ENCODE measurements at places on chromosomes 5 and 9. TPM values are rescaled to one million over a fixed set of nuclear protein-coding genes. Genes with fewer than 3 reads are reported as not detected.

Gene ARHGEF28
- total RNA-seq, result 0.30 TPM

Gene IL5
- total RNA-seq, result 1.3 TPM

DNA sequence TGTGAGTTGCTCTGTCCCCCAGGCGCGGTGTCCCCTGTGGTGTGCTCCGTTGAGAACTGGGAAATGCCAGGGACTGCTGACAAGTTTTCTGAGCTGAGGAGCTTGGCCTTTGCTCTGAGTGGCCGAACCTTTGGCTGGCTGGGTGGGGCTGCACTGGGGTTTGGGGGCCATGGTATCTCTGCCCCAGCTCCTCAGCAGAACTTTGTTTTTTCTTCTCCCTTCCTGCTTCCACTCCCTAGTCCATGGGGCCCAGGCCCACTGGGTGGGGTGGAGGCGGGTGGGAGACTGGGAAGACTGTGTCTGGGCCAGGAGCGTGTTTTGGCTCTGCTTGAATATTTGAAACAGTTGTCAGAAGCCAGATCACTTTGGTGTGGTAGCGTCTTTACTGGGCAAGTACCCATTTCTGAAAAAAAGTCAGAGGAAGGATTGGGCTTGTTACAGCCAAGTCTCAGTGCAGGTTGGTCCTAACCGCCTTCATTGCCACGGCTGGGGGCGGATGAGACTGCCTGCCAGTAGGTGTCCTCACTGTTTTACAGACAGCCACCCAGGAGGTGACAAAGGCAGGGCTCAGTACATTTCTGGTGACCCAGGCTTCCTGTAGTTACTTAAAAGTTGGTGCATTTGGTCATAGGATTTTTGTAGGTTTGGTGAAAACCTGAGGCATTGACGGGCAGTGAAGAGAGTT is 92.7 kb downstream of the DAB2IP start:
- peak; percentile 54 for DNase-seq

Gene CCDC192
- total RNA-seq, result 0.25 TPM

- no peak for DNase-seq
Measured at GRCh38 chr5:75412111-75412990, 75.3 kb downstream of the HMGCR start.

- no peak for DNase-seq
Measured at GRCh38 chr5:141915881-141916336, 7.8 kb upstream of the DELE1 start.

- no peak for DNase-seq
Measured at GRCh38 chr5:119363936-119364335, 8.1 kb downstream of the TNFAIP8 start.

DNA sequence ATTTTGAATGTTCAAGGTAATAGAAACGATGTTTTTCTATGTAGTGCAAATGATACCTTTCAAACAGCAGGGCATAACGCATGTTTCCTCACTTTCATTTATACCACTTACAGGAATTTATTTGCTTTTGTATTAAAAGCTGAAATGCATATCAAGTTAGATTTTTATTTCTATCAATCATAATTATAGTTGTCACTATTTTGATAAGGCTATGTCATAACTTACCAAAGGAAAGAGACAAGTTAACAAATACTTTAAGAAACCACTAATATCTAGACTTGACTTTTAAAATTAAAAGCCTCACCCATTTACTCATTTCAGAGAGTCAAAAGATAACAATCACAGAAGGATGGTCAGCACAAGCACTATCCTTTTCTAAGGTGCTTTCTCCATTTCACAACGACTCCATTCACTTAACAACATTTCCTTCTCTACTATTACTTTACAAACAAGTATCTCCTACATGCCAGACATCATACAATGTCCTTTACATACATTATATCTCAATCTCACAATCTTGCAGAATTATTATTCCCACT is 12.6 kb downstream of the ERP44 start:
- DNase-seq, result no peak

Gene ANKRD18B
- 1.9 TPM for total RNA-seq

Gene JAKMIP2
- total RNA-seq, result 6.3 TPM

DNA sequence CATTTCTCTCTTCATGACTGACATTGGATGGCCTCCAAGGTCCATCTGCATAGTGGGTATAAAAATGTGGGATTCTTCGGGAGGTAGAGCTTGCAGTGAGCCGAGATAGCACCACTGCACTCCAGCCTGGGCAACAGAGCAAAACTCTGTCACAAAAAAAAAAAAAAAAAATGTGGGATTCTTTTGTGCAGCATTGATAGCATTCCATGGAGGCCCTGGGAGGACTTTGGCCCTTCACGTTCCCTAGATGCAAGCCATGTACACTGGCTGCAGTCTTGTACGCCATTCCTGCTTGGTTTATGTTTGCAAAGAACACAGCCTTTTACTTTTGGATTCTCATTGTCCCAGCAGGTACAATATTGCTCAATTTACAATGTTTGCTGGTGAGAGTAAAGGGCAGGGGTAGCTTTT is 157.8 kb downstream of the SLCO4C1 start:
- DNase-seq, result no peak

Gene SH2D3C
- 59.5 TPM for total RNA-seq

DNA sequence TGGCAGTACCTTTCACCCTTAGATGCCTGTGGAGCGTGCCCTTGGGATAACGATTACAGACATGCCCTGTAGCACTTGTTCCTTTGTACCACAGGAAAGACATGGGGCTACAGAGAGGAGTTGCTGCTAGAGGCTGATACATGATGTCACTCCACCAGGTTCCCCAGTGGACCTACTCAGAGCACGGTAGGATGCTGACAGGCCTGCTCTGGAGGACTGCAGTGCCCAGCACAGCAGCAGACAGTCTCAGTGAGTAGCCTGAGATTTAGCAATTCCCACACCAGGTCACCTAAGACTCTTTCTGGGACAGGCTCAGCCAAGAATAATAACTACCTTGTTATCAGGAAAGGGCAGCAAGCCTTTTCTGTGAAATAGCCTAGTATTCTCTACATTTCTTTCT is 28.8 kb downstream of the PDE4D start:
- DNase-seq, result no peak

DNA sequence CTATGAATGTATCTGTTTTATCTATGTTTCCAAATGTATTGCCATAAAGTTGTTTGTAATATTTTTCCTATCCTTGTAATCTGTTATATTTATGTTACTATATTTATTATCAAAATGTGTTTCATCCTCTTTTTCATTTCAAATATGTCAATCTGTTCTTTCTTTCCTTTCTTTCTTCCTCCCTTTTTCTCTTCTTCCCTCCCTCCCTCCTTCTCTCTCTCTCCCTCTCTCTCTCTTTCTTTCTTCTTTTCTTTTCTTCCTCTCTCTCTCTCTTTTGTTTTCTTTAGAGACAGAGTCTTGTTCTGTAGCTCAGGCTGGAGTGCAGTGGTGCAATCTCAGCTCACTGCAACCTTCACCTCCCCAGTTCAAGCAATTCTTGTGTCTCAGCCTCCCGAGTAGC is 91.3 kb downstream of the GTF3C4 start:
- DNase-seq, result no peak

DNA sequence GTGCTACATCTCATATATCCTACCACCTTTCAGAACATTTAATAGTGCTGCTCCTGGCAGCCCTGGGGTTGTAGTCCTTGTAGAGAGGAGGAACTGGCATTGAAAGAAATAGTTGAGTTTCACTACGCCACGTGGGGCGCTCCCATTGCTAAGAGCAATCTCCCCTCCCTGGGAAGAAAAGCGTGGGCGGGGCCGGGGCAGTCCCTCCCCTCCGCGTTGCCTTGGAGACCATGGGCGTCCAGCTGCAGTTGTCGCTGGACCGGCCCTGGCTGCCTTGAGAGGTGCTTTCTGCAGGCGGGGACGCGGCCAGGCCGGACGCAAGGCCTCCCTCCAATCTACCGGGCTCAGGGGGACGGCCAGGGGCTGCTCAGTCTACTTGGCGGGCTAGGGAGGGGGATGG is 368 bp upstream of the CCDC180 start:
- DNase-seq, result peak; percentile 37

DNA sequence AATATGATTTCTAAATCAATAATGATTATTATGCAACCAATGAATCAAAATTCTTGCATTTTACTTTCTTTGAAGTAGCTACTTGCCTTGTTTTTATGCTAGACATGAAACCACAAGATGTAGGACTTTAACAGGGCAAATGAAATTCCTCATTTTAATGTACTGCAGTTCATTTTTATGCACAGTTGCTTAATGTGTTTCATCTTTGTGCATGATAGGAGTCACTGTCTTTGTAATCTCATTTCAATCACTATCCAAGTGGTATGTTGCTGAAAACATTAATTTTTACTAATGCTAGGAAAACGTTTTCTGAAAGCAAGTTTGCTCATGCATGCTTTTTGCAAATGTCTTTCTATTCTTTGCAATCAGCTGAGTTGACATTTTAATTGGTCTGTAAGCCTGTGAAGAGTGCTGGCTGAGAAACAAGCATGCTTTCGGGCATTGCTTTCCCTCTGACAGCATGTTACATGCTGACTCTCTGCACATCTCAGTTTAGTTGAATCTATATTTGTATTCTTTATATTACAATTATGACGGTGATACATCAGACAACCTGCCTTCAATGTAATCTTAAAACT is 535.0 kb upstream of the CDH18 start:
- no peak for DNase-seq

GRCh38 chr5:171418982-171419687 is at the start of gene FGF18:
Gene FGF18 (plus strand): TSS chr5:171419647. CDS start chr5:171420200, 553 bp downstream.
- peak; percentile 51 for DNase-seq

GRCh38 chr5:138980441-138980840 is 105.3 kb upstream of the LRRTM2 start:
- no peak for DNase-seq

DNA sequence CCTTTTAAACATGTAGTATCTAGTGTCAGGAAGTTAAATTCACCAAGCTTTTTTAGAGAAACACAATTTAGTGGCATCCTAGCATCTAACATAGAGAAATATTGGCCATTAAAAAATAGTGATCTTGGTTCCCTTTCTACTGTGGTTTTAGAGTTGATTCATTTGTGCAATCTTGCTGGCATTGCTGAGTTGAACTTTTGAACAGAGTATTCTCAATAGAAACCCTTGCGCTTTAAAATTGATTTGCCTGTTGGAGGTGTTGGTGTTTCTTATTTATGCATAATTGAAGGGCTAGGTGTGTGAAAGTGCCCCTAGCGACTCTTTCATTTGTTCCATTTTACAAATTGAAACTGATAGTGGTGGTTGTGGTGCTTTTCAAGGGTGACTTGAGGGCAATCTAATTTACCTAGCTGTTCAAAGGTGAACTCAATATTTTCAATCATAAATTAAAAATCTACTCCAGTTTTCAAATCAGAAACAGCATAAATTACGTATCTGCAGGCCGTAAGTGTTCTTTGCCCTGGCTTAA is 73.0 kb upstream of the MPDZ start:
- no peak for DNase-seq

DNA sequence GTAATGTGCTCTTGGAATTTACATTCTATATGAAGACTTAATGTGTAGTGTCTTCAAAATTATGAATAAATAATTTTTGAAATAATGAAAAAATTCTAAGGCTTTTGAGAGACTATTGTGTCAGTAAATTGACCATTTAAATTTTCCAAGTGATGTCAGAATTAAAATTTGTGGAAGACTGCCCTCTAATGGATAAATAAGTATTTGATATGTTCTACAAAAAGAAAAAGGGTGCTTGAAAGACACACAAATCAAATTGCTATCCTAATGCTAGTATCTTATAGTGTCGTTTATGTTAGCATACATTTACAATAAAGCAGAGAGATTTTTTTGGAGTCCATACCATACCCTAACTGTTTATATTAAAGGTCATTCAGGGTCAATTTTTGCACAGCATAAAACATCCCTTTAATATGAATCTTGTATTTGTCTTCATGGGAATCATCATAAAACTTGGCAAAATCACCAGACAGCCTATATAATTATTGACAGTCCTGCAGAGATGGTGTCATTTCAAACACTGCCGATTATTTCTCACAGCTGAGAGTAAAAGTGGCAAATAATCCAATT is 120.8 kb upstream of the SLC27A6 start:
- DNase-seq, result no peak

DNA sequence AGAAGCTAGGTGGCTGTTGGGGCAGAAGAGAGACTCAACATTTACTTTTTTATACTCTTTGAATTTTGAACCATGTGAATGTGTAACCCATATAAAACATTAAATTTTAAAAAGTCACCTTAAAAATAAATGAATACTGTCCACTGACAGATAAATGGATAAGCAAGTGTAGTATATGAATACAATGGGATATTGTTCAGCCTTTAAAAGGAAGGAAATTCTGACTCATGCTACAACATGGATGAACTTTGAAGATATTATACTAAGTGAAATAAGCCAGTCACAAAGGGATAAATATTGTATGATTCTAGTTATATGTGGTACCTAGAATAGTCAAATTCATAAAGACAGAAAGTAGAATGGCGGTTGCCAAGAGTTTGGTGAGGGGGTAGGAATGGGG is 113.9 kb downstream of the TMEM174 start:
- no peak for DNase-seq

- no peak for DNase-seq
Measured at GRCh38 chr5:179762781-179763176, 30.2 kb downstream of the MAML1 start.

Gene SLC23A1
- 2.8 TPM for total RNA-seq

DNA sequence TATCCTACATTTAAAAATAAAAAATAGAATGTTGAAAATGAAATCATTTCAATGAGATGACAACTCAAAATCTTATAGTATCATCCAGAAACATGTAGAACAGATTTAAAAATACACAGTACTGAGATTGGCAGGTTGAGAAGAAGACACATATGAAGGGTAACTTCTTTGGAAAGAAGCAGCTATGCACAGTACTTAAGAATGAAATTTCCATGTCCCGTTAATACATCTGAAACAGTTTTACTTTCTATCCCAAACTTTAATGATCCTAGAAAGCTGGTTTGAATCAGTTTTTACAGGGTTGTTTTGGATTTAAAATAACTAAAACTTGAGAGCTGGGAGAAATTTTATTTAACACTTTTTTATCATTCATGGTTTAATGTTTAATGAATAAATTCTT is 36.0 kb upstream of the ARRDC3 start:
- DNase-seq, result no peak

GRCh38 chr9:72948575-72949243 is 4.1 kb downstream of the ALDH1A1 start:
- DNase-seq, result no peak

DNA sequence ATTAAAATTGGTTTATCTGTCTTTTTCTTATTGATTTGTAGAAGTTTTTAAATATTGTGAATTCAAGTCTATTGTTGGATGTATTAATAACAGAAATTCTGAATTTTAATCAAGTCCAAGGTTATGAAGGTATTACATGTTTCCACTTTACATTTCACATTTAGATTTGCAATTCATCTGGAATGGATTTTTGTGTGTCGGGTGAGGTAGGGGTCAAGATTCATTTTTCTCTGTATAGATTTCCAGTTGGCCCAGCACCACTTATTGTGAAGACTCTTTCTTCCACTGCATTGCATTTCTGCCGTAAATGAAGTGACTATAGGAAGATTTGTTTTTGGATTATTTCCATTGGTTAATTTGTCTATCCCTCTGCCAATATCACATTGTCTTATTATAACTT is 35.5 kb upstream of the DMRT2 start:
- no peak for DNase-seq

Gene CNTFR
- total RNA-seq, result not detected
